ENCODE measurements at places on chromosomes 3 and 15.

DNA sequence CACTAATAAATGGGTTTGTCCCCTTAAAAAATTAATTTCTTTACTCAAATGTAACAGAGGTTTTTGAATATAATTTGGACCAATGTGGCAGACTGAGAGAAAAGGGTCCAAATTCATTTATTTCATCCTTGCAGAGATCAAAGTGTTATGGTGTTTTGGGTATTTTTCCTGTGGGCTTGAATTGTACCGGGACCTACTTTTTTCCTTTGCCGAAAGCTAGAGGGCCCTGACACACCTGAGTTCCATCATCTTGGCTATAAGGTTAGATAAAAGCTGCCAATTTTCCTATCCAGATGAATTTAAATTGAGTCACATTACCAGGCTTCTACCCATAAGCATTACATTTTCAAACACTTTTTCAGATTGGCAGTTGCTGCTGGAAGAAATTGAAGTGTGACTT lies 908 bp downstream of the CCNB2 start:
- peak; percentile 16 for DNase-seq

- DNase-seq, result peak; percentile 22
Observed at GRCh38 chr15:93467337-93467736, 378.3 kb upstream of the RGMA start.

GRCh38 chr3:24650839-24651238 lies 156.2 kb upstream of the THRB start:
- DNase-seq, result no peak

DNA sequence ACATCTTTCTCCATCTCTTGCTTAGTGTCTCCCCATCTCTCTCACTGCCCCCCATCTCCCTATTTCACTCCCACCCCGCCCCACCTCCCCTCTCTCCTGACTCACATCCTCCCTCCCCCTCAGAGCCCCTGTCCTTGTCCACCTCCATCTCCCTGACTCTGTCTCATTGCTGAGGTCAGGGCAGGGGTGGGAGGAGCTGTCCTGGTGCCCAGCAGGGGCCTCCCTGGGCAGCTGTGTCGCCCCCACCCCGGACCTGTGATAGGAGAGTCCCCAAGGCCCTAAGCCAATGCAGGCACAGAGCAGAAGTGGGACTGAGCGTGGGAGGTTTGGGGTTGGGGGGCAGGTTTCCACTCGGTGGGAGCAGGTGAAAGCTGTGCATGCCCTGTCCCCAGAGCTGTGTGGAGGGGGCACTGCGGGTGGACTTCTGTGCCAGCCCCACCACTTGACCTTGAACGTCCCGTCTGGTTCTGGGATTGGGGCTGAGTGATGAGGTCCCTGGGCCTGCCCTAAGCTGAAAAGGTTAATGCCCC lies 210.8 kb downstream of the TBC1D2B start:
- no peak for DNase-seq

DNA sequence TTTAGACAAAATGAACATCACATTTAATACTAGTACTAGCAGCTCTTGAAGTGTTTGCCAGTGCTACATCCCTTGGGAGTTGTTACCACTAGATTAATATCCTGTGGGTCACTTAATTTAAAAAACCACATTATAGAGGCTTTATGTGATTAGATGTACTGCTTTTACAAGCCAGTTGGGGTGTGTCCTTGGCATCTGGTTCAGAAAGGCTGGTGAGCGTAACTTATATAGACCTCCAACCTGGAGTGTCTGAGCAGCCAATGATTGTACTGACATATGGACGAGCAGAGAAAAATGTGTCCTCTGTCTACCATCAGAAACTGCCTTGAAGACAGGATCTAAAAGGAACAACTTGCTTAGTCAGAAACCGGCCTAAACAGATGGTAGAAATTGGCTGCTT lies 306.2 kb upstream of the ATP11B start:
- no peak for DNase-seq

- no peak for DNase-seq
Observed at GRCh38 chr3:52402706-52403270, 42.1 kb downstream of the SEMA3G start.

DNA sequence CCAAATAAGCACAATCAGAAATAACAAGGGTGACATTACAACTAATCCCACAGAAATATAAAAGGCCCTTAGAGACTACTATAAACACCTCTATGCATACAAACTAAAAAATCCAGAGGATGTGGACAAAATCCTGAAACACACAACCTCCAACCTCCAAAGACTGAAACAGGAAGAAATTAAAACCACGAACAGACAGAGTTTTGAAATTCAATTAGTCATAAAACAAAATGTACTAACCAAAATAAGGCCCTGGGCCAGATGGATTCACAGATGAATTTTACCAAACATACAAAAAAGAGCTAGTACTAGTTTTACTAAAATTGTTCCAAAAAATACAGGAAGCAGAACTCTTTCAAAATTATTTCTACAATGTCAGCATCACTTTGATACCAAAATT lies 1043.6 kb downstream of the DIPK2A start:
- DNase-seq, result peak; percentile 0

GRCh38 chr3:172951511-172951910 lies 189.5 kb downstream of the SPATA16 start:
- no peak for DNase-seq

GRCh38 chr15:62306851-62307504 lies 141.9 kb upstream of the C2CD4B start:
- DNase-seq, result peak; percentile 53

GRCh38 chr3:127585163-127585812 lies 5.2 kb downstream of the TPRA1 start:
- DNase-seq, result no peak

GRCh38 chr3:100288288-100288894 lies 27.6 kb downstream of the TBC1D23 start:
- no peak for DNase-seq

DNA sequence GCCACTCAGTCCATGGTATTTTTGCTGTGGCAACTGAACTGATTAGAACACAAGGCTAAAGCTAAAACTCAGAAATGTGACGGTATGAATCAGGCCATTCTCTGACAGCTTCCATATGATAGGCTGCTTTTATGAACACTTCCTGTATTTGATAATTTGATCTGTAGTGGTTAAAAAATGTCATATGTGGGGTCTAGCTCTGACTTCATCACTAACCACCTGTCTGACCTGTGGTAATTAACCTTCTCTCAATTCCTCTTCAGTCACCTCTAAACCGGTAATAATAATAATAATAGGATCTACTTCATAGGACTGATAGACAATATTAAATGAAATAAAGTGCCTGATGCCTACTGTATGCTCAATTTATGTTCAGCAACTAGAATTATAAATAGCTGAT lies 223.2 kb downstream of the MBNL1 start:
- DNase-seq, result no peak

DNA sequence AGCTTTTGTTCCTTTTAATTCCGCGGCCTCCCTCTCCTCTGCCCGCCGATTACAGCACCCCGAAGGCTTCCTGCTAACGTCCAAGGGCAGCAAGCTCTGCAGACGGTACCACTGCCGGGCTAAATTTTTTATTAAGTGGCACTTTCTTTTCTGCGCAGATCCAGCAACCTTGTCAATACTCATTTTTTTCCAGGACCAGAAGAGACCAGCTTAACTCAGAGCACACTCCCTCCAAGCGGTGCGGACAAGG lies 542 bp upstream of the MEIS2 start:
- peak; percentile 18 for DNase-seq

DNA sequence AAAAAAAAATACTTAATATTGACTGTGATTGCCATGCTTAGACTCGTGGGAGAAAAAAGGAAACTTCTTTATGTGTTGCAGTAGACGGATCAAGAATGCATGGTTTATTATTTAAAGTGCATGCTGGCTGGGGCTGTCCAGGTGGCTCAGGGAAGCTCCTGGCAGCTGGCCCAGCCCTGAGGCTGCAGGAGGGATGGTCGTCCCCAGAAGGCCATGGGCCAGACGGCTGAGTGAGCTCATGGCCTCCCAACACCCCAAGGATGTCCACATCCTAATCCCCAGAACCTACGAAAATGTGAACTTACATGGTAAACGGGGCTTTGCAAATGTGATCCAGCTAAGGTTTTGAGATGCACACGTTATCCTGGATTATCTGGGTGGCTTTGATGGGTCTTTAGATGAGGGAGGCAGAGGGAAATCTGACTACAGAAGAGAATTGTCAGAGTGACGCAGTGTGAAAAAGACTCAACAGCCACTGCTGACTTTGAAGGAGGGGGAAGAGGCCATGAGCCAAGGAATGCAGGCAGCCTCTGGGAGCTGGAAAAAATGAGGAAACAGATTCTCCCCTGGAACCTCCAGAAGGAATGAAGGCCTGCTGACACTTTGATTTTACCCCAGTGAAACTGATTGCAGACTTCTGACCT lies 29.8 kb downstream of the ADAMTS17 start:
- DNase-seq, result no peak

DNA sequence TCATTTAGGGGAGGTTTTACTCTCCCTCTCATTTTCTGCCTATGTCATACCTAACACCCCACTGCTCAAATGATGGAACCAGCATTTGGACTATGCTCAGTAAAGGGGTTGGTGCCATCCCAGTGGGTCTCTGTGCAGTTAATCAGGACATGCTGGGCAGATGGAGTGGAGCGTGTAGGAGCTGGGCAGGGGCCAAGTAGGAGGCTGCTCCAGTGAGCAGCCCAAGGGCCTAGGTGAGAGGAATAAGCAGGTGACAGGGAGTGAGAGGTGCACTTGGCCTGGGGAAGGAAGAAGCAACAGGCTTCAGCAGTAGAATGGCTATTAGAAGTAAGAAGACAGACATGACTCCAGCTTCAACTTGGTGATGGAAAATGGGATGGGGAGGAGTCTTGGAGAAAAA lies 72.2 kb downstream of the EPHB1 start:
- no peak for DNase-seq

DNA sequence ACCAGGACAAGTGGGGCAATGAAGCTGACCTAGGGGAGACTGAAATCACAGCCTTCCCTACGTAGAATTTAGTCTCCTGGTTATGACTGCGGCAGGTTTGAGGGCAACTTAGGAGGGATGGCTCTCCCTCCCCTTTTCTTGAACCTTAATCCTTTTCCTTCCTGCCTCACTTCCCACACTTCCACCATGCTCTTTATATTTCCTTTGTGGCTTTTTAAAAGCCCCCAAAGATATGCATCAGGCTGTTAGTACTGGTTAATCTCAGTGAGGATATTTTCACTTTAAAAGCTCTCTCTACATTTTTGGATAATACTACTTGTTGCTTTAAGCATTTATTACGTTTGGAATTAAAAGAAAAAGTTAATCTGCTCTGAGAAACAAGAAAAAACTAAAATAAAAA lies 339.2 kb downstream of the SOX2 start:
- DNase-seq, result no peak

DNA sequence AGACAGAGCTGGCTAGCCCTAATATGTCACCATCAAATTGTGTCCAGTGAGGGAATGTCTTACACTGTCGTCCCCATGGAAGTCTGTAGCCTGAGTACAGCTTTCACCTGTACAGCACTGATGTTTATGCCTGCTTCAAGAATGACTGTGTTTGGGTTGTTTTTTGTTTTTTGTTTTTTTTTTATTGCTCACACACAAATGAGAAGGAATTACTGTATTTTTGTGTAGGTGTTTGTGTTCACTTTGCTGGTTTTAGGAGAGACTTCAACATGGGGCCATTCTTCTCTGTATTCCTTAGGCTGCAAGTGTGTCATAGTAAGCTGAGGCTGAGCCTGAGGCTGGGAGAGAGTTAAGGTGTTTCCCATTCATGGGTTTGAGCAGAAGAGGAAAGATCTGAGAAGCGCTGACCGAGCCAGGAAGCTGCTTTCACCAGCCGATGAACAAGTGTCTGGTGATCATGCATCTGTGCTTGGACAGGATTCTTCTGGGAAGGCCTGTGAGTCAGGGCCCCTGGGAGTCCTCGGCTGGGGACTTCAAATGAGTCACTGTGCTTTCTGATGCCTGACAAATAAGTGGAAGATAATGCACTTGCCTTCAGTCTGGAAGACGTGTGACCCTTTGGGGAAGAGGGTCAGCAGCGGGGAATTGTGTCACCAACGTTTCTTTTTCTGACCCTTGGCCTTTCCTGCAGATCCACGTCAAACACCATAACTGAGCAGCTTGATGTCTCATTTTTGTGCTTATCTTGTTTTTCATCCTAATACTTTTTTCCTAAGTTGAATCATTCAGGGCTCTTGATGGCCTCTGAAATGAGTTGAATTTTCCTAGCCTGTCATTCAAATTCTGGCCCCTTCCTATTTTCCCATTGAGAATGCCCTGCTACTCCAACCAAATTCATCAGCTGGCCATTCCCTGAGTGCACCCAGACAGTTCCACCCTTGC lies 36.7 kb upstream of the ZBTB38 start:
- no peak for DNase-seq

DNA sequence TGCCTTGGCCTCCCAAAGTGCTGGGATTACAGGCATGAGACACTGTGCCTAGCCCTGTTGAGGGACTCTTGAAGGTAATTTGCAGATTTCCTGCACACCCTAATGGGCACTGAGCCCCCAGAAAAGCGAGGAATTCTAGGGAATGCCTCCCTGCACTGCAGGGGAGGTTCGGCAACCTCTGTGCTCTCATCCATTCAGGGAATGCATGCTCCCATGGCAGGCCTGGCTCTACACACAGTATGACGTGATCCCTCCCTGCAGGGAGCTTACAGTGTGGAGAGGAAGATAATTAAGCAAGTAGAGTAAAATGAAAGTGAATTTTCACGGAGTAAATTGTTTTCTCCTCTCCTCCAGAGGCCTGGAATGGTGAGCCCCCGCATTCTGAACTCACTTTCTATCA lies 133.3 kb upstream of the HACD2 start:
- no peak for DNase-seq

DNA sequence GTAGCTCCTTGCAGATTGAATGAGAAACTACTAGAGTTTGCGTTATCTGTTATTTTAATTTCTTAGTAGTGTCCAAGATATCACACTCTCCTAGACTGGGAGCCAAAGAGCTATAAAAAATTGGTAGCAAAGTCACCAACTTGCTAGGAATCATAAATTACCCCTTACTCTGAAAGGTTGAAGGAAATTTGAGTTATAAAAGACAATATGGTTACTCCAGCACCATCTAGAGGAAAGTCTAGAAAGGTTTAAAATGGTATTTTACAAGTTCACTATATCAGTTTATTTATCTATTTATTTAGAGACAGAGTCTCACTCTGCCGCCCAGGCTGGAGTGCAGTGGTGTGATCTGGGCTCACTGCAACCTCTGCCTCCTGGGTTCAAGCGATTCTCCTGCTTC lies 121.6 kb downstream of the RBPMS2 start:
- DNase-seq, result peak; percentile 18

DNA sequence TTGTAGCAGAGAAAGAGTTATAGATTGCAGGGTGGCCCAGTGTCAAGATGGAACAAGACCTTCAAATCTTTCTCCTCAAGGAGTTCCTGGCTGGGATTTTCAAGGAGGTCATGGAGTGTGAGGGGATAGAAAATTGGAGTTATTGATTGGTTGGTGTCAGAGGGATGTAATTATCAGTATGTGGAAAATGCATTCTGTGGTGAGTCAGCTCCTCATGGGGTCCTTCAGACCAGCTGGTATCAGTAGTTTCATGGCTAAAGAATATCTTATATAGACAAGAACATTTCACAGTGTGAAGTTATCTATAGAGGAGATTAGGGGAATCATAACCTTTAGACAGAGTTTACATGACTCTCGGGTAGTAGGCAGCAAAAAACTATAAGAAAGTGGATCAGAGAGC lies 1114.0 kb upstream of the GBE1 start:
- no peak for DNase-seq

Data from Jurkat, Clone E6-1 (cell line).